ENCODE measurements at places on chromosomes 6 and 20.
A peak's percentile ranks its signal among the peaks of the same experiment; 100 is the strongest.

- no peak for DNase-seq
Observed at GRCh38 chr6:156980948-156981347, 203.8 kb downstream of the ARID1B start.

DNA sequence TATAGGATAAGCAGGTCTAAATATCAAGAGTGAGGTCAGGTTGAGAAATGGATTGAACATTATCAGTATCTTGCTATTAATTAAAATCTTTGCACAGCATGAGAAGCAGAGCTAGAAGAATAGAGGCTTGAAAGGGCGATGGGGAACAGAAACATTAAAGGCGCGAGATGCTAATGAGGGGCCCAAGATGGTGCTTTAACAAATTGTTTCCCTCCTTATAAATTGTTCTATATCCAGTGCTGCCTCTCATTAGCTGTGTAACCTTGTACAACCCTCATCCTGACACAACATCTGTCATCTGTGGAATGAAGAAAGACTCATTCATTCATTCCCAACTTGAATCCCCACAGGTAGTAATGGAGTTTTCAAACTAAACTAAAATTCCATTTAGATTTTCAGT lies 57.8 kb downstream of the FUT9 start:
- DNase-seq: no peak

GRCh38 chr6:157513619-157514485 lies 132.9 kb downstream of the ZDHHC14 start:
- DNase-seq: no peak

DNA sequence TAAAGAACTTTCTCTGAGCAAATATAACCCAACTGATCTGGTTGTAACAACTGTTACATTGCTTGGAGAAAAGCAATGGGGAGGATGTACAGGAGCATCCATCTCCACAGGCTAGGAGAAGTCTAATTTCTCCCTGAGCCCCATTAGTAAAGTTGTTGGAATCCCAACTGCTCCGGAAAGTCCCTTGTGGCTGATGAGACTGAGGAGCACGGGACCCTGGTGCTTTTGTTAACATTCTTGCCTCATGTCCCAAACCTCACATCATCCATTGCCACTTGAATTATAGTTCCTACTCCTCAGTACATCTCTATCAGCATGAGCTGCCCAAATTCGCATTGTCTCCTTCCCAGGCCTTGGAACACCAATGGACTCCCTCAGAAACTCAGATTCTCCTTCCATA lies 260.6 kb upstream of the BMP2 start:
- DNase-seq: no peak

- DNase-seq: no peak
Observed at GRCh38 chr6:53066077-53066417, 843 bp downstream of the FBXO9 start.

GRCh38 chr6:43089874-43090558 lies 13.9 kb downstream of the PTK7 start:
- no peak for DNase-seq

GRCh38 chr6:38861926-38862401 lies 146.9 kb downstream of the DNAH8 start:
- no peak for DNase-seq

DNA sequence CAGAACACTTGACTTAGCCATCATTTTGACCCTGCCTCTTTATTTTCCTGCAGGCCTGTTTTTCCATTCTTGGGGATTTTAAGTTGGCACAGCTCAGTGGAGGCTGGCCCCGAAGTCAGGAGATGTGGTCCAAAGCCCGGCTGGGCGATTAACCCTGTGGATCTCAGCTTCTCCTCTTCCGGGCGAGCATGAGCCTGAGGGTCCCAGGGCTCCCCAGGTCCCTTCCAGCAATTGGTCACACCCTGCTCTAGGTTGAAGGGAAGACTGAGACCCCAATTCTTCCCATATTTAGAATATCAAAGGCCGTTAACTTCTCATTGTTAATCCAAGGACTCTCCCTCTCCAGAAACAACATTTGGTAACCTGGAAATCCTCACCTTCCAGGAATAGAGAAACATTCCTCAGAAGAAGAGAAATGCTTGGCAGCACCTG lies 2.3 kb downstream of the THBS2 start:
- DNase-seq: no peak

- peak; percentile 89 for DNase-seq
Observed at GRCh38 chr6:52664186-52664990, 6.5 kb upstream of the TMEM14A start.

GRCh38 chr6:71194724-71195123 lies 93.9 kb upstream of the OGFRL1 start:
- DNase-seq: peak; percentile 80

DNA sequence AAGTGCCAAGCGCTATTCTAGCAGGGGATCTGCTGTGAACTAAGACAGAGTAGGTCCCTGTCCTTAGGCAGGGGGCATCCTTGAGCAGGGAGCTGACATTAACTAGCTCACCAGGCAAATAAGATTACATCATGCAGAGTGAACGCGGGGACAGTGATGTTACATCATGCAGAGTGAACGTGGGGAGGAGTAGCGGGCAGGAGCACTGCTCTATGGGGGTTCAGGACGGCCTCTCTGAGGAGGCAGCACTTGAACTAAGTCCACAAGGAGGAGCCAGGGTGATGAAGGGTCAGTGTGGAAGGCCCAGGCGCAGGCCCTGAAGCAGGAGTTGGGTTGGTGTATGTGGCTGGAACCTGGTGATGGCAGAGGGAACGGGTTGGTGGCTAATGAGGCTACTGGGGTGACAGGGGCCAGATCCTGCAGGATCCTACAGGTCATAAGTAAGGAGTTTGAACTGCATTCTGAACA lies 38.7 kb downstream of the KAT14 start:
- no peak for DNase-seq
